ENCODE measurements at places on chromosomes 11 and 22.

GRCh38 chr22:35505399-35506258 lies 35.0 kb upstream of the RASD2 start:
- no peak for DNase-seq

DNA sequence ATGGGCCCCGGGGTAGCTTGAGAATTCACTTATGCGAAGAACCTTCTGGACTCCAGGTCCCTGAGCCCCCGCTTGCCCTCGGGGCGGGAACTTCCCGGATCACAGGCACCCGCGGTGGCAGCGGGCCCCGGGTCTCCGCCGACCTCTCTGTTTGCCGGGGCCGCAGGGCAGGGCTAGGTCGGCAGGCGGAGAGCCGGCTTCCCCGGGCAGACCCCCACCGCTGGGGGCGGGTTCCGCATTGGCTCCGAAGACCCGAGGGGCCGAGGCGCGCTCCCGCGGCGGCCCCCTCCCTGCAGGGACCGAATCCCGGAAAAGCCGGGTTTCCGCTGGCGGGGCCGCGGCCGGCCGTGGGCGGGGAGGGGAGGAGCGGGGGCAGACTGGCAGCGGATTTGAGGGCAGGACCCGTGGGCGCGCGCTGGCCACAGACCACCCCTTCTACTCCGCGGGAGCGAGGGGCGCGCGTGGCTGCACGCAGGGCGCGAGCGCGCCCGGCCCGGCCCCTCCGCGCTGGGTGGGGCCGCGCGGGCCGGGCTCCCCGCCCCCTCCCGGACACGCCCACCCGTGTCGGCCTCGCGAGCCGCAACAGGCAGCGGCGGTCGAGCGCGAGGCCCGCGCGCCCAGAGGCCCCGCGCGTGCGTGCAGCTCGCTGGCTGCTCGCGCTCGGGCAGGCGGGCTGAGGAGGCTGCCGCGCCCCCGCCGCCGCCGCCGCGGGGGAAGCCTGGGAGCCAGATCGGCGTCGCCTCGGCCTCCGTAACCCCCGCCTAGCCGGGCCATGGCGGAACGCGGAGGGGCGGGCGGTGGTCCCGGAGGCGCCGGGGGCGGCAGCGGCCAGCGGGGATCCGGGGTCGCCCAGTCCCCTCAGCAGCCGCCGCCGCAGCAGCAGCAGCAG lies at the start of gene PACS1:
Gene PACS1 (plus strand): TSS at position 558 of the 889 bp plus-strand sequence. CDS start 215 bp downstream, at position 773.
- peak; percentile 81 for DNase-seq

GRCh38 chr22:20604776-20605221 lies 97.4 kb downstream of the MED15 start:
- no peak for DNase-seq

- DNase-seq, result no peak
Measured at GRCh38 chr11:27616711-27617110, 83.5 kb downstream of the BDNF start.

GRCh38 chr22:38040953-38041759 lies 16.0 kb upstream of the PICK1 start:
- DNase-seq, result no peak

DNA sequence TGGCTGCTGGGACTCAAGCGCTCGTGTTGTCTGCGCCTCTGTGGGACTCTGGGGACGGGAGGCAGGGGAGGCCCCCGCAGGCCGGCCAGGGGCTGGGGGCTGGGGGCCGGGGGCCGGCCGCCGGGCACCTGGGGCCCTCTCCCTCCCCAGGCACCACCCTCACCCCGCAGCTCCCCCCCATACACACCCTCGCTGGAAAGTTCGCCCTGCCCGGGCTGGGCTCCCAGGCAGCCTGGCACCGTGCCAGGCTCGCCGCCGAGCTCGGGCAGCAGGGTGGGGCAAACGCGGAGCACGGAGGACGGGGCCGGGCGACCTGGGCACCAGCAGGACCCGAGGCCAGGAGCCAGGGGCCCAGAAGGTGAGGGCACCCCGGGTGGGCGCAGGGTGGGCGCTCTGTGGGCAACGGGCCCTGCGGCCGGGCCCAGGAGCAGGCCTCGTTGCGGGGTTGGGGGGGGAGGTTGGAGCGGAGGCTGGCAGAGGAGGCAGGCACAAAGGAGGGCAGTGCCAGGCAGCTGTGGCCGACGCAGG lies 76.7 kb upstream of the WNT7B start:
- peak; percentile 45 for DNase-seq

DNA sequence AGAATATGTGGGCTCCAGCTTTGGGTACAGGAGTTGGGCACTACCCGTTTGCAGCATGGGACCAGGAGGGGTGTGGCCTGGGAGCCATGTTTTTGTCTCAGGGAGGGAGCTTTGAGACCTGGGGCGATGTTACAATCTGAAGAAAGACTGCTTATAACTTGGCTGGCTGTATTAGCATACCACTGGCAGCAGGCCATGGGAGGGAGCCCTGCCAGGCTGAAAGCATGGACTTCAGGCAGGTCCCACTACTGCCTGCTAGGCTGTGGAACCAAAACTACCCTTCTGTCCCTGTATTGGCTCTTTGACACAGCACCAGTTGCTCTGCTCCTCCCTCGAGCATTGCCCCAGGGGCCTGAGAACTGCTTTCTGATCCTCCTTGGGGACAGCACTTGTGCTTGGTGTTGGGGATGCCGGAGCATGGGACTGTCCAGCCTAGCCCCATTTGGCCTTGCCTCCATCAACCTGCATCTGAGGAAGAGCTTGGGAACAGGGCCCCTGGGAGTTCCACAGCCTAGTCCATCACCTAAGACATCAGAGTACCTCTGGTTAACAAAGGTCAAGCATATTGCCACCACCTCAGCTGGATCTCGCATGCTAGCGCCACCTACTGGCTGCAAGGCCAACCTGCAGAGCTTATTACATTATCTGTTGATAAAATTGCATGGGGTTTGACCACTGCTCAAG lies 217.4 kb downstream of the SBF2 start:
- DNase-seq, result peak; percentile 44

GRCh38 chr11:23536907-23537306 lies 676.6 kb upstream of the CCDC179 start:
- no peak for DNase-seq

DNA sequence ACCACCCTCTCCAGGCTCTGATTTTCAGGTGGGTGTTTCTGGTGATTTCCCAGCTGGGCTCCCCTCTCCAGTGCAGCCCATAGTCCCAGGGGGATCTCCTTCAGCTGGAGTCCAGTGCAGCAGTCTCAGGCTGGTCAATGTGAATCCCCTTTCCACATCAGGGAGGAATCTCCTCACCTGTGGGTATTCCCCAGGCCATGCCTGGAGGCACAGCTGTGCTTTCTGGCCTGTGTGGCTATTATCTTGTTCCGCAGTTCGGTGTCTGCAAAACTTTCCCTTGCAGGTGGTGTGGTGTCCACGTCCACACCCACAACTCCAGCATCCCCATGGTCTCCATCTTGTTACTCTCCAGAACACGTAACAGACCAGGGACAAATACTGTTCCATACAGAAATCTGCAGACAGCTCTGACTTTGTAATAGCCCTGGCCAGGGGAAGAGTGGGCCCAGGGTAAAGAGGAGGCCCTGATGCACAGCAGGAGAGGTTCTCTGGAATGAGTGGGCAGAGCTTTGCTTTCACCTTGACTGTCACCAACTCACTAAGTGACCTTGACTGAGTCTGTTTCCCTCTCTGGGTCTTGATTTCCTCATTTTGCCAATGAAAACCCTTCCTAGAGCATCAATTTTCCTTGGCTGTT lies 183.2 kb downstream of the CSNK2A3 start:
- DNase-seq, result no peak

DNA sequence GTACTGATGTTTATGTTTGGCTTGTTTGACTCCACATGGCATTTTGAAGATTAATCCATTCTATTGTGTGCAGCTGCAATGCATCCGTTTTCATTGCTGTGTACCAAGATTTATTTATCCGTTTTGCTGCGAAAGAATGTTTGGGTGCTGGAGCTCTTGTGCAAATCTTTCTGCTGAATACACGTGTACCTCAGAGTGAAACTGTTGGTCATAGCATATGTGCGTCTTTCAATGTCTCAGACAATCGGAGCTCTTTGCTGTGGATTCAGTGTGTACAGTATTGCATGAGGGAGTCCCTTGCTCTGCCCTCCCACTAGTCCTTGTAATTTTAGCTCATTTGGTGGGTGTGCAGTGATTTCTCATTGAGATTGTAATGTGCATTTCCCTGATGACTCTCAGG lies 545.4 kb downstream of the TBC1D22A start:
- no peak for DNase-seq

GRCh38 chr22:37192204-37192603 lies 4.2 kb upstream of the C1QTNF6 start:
- no peak for DNase-seq
